ENCODE measurements at places on chromosomes 6 and 20.

DNA sequence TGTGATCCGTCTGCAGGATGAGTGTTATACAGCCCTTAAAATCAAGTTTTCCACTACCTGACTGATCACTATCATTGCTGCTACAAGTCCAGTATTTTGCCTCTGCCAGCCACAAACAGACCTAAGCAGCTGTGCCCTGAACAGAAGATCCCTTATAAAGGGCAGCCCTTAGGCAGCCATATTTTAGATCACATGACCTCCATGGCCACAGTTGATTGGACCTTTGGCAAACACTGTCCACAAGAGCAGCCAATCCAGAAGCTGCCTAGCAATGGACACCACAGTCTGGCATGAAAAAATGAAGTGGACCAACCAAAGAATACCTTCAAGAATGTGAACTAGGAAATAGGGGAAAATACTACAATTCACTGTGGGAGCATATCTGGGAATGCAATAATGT is 50.8 kb downstream of the MC3R start:
- no peak for DNase-seq

DNA sequence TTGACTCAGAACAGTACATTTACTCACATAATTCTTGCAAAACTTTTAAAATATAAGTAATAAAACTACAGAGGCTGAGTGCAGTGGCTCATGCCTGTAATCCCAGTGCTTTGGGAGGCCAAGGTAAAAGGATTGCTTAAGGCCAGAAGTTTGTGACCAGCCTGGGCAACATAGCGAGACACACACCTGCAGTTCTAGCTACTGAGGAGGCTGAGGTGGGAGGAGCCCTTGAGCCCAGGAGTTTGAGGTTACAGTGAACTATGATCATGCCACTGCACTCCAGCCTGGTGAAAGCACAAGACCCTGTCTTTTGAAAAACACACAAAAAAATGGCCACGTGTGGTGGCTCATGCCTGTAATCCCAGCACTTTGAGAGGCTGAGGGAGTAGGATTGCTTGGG is 21.8 kb upstream of the MYO6 start:
- no peak for DNase-seq

DNA sequence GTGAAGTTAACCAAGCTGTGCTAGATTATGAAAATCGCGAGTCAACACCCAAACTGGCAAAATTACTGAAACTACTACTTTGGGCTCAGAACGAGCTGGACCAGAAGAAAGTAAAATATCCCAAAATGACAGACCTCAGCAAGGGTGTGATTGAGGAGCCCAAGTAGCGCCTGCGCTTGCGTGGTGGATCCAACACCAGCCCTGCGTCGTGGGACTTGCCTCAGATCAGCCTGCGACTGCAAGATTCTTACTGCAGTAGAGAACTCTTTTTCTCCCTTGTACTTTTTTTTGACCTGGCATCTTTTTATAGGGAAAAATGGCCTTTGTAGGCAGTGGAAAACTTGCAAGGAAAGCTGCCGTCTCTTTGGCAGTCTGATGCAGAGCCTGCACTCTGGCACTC is 6.8 kb downstream of the GID8 start:
- DNase-seq = no peak

DNA sequence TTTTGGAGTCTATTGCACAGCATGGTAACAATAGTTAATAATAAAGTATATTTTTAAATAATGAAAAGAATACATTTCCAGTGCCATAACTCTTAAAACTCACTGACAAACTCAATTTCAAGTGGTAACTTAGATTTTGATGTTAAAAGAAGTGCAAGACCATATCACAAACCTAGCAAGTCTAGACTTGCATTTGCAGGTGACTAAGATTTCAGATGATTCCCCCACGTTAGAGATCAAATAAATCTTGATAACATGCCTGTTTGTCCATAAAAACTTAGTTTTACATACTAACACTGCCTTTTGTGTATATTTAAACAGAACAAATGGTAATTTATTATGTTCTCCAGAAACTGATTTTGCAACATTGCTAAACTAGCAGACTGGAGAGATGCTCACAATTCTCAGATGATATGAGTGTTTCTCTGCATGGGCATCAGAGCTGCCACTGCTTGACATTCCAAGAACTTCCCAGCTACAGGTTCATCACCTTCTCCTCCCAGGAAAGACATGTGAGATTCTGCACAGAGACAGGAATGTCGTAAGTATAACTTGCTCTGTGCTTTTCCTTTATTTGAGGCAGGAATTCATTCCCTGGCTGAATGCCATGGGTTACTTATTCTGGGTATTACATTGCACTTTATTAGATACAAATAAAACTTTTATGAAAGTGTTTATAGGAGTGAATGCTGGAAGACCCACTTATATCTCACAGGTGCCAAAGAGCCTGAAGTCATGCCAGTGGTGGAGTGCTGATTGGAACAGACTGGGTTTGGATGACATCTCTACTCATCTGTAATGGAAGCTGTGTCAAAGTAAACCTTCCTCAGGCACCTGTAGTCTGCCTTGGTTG is 160.2 kb upstream of the FOXA2 start:
- no peak for DNase-seq

DNA sequence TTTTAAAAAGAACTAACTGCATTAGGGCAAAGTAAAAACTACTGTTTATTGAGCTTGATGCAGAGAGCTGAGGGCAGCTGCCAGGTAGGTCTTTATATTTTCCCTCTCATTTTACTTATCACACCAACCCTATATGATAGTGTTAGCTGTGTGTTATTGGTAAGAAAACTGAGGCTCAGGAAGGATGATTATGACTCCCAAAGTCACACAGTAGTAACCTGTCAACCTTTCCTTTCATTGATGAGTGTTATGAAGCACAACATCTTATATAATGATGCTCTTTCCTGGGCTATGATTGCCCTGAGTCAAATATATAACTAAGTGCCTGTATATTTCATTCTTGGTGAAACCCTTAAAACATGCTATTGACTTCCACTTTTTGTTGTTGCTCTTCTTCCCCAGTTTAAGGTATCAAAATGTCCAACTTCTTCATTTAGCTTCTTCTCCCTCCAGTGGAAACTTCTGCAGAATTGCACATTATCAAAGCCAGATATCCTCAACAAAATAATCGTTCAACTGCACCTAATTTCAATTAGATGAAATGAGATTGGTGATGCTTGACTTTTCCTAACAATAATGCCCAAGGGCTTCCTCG is 8.1 kb downstream of the GFOD1 start:
- DNase-seq = no peak

DNA sequence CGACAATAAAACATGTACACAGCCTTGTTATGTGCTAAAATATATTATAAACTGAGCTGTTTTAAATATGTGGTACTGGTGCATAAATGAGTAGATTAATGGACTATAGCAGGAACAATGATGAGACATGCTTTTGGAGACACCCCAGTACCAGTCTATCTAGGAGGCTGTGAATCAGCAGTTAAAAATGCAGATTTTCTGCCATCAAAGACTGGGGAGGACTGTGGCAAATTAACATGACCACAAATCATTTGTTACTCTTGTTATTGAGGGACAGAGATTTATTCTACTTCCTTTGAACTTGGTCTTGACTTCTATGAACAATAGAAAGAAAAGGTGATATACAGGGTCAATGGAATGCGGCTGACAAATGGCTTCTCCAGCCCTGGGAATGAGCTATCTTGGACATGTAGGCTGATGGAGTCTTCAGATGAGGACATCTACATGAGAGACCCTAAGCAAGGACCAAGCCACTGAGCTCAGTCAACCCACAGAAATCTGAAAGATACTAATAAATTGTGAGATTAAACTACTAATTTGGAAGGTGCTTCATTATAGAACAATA is 551.7 kb upstream of the GJE1 start:
- peak; percentile 49 for DNase-seq

- DNase-seq = no peak
Observed at GRCh38 chr6:6494677-6495076, 93.8 kb upstream of the LY86 start.

DNA sequence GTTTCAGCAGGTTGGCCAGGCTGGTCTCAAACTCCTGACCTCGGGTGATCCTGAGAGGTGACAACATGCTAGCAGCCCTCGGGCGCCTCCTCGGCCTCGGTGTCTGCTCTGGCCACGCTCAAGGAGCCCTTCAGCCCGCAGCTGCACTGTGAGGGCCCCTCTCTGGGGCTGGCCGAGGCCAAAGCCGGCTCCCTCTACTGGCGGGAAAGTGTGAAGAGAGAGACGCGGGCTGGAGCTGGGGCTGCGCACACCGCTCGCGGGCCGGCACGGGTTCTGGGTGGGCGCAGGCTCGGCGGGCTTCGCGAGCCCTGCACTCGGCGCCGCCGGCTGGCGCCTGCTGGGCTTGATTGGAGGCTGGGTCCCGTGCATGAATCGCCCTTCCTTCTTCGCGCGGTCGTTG is 80.8 kb upstream of the RBM24 start:
- no peak for DNase-seq

DNA sequence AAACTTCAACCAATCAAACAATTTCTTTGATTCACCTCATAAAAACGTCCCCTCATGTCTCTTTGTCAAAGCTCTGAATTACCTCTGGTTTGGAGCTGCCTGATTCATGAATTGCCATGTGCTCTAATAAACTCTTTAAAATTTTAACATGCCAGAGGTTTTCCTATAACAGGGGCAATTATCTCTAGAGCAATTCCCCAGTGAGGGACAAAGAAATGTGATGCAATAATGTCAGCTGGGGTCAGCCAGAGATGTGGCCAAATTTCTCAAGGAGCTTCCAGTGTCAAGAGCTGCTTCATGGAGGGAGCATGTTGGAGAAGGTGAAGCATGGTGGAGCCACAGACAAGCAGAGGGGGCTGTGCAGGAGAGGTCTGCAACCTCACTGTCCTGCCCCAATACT is 38.7 kb upstream of the RFPL4B start:
- DNase-seq = peak; percentile 48

- peak; percentile 38 for DNase-seq
Observed at GRCh38 chr6:21396313-21396712, 197.2 kb upstream of the SOX4 start.

DNA sequence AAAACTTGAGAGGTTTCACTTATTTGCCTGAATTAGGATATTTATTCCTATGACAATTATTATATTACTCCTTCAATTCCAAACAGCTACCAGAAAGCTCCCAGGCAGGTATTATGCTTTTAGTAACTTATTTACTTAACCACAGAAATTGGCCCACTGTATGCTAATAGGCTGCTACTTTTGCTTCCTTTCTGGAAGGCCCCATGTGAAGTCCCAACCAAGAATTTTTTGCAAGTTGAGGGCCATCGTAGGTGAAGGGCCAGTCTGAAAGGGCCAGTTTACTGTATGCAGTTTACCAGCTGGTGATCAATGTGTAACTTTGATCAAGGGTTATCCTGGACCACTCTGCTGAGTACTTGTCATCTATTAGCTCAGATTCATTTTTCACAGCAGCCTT is 45.0 kb downstream of the EDN1 start:
- no peak for DNase-seq

- DNase-seq = no peak
Observed at GRCh38 chr20:58117944-58118343, 110.5 kb downstream of the ANKRD60 start.

GRCh38 chr20:2694008-2694471 is 1.5 kb downstream of the EBF4 start:
- DNase-seq = no peak

DNA sequence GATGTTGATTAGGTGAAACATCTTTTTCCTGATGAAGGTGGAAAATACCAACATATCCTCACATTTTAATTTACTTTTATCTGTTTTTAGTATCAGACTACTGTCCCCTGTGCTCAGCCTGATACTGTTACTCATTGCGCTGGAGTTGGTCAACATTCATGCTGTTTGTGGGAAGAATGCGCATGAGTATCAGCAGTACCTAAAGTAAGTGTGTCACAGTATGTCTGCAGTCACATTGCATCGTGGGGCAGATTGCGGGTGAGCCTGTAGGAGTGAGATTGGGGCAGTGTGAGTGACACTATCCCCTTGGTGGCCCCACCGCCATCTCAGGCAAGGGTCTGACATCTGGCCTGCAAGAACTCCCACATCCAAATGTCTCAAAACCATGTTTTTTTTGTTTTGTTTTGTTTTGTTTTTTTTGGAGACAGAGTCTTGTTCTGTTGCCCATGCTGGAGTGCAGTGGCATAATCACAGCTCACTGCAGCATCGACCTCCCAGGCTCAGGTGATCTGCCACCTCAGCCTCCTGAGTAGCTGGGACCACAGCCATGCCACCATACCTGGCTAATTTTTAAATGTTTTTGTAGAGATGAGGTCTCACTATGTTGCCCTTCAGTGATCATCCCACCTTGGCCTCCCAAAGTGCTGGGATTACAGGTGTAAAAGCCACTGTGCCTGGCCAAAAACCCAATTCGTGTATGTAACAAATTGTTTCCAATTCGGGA is 27.8 kb downstream of the ERMARD start:
- DNase-seq = no peak

GRCh38 chr6:160013987-160014868 is 45.3 kb downstream of the IGF2R start:
- DNase-seq = no peak

- DNase-seq = no peak
Observed at GRCh38 chr20:37375227-37375626, 29.3 kb downstream of the SRC start.

DNA sequence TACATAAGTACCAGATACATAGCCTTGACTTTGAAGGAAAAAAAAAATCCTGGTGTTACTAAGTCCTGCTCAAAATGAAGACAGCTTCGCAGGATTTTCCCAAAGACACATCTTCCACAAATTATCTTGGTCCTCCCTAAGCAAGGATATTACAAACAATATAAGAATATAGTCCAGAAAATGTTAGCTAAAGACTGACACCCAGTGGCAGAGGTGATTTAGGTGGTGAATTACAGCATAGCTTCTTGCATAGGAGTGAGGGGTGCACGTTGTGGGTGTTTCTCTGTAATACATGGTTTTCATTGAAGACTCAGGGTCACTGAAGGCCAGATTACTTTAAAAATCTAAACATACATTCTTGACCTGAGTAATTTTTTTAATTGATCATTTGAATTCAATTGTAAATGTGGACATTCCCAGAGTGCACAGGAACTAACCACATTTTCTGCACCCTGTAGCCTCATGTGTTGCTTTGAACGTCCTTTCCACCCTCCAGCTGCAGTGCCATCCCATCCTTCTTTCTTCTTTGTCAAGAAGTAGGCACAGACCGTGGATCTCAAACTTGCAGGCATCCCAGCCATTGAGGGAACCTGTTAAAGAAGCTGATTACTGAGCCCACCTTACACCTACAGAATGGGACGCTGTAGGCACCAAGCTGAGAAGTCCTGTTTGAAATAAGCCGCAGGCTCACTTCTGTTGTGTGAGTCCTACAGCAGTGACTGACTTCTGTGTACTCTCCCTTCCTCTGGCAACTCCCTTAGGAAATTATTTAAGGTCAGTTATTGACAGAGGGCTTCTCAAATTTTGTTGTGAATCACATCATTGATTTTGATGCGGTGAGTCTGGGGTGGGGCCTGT is 102.6 kb downstream of the PERP start:
- peak; percentile 5 for DNase-seq

DNA sequence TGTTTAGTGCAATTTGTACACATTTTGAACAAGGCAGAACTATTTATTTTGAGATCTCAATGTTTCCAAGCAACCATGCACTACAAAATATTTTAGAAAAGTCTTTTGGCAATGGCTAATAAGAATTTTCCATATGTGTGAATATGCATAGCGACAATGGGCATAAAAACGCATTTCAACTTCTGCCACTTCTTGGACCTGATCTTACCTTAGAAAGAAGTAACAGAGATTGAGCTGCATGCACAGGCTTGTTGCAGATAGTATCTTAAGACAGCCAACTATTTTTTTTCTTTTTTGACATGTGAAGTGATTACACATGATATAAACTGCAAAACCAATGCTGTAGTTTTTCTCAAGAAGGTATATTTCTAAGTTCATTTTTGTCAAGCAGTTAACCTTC is 210.4 kb upstream of the PHACTR1 start:
- no peak for DNase-seq
